ENCODE measurements at places on chromosomes 16 and 17.

DNA sequence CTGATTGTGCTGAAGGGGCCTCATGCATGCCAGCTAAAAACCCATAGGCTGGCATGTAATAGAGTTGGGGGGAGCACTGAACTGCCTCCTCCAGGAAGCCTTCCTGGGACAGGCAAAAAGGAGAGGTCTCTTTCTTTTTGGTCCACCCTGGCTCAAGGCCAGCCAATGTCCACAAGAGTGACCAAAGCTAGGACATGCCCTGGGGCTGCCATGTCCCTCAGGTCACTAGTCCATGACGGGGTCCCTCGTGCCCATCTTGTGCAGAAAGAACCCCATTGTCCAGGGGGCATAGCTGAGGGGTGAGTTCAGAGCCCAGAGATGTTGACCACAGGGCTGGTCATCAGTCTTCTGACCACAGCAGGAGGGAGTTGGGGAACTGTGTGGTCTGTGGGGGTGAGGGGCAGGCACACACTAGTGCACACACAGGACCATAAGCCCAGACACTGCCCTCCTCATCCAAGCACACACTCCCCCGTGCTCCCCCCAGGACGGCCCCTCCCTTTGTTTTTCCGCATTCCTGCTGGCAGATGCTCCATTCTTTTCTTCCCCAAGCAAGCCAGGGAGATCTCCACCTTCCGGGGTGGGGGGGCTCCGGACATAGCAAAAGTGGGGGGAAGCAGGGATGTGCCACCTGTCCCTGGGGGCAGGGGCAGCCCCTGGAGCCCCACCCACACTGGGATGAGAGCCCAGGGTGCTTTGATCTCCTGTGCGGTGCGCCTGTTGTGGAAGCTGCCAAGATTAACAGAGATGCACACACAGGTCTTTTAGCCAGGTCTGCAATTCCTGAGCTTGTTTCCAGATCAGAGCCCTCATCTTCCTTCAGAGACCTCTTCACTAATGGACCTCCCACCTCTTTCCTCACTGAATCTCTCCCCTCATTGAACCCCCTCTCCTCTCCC lies 25.2 kb upstream of the PHB1 start:
- DNase-seq, result no peak

DNA sequence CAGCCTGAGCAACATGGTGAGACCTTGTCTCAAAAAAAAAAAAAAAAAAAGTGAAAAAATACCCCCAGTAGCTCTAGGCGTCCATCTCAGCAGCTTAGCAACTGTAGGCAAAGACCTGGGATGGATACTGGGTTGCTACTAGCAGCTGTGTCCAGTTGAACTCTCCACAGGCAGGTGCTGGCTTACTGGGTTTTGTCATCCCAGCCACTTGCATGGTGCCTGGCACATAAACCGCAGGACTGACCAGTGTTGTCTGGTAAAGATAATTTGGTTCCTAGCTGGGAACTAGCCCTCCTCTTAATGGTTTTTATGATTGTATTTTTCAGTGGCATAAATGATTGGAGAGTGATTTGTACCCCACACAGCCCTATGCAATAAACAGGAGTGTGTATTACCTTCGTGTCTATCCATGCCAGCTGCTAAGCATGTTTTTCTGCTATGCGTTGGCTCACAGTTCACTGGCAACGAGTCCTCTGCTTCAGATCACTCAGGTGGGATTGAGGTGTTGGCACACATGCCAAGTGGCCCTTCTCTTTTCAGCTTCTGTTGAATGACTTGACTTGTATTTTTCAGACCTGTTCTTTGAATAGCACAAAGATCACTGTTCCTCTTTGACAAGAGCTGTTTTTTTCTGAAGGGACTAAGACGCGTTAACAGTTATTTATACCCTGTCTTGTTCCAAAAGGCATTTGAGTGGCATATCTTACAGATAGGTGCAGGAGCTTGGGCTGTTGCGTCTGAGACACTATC lies 352.9 kb downstream of the SNX29 start:
- DNase-seq, result no peak

- DNase-seq, result no peak
Measured at GRCh38 chr16:86297866-86298757, 212.2 kb upstream of the FOXF1 start.

DNA sequence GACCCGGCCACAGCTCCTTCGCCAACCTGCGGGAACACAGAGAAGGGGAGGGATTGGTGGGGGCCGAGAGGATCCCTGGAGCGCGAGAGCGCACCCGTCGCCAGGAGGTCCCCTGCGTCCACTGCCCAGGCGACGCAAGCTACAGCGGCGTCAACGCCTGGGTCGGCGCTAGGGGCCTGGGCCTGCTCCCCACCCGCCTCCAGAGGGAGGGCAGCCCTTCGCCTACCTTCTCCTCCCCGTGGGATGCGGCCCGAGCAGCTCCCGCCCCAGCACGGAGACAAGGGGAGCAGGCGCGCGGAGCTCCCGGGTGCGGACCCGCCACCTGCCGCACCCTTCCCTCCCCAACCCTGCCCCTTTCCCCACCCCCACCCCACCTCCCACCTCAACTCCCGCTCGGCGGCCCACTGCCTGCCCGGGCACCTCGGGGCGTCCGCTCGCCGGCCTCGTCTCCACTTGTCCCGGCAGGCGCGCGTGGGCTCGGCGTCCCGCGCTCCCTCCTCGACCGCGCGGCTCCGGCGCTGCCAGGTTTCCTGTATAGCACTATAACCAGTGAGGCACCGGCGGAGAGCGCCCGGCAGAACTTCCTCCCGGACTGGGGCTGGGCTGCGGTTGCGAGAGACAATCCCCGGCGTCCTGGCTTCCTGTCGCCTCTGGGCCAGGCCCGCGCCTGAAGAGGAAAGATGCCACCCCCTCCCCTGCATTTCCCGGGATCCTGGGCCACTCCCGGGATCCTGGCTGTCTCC lies 119.1 kb upstream of the SMURF2 start:
- DNase-seq, result peak; percentile 46

GRCh38 chr17:43327834-43328420 lies 70.9 kb upstream of the ARL4D start:
- no peak for DNase-seq

GRCh38 chr16:81545470-81546250 lies 101.1 kb downstream of the CMIP start:
- DNase-seq, result no peak

- DNase-seq, result no peak
Measured at GRCh38 chr16:82203198-82203597, 33.2 kb upstream of the MPHOSPH6 start.

GRCh38 chr16:11806721-11807120 lies 9.7 kb upstream of the ZC3H7A start:
- DNase-seq, result no peak

DNA sequence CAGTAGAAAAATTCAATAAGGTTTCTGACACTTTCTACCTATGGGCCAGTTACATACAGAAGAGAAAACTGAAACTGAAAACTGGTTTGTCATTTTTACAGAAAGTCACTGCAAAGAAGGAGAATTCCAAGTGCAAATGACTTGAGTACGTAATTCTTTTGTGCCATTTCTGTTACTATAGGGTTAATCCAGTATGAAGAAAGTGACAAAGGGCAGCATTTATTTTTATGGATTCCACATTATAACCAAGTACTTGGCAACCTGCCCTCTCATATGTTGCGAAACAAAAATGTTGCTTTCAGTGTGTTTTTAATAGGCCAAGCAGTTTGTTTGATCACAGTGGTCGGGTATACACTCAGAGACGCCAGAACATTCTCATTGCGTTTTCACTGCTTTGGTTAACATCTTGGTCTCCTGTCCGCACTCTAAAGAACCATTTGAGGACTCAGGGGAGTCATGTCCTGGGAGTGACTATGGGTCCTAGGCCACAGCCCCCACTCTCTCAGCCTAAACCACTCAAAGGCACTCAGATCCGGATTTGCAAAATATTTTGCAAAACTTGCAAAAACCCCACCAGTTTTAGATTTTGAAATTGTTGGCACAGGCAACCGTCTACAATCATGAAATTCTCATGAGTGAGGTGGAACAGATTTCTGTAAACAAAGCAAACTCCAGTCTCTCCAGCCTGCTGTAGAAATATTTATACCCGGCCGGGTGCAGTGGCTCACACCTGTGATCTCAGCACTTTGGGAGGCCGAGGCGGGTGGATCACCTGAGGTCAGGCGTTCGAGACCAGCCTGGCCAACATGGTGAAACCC lies 15.4 kb upstream of the HELZ start:
- no peak for DNase-seq

DNA sequence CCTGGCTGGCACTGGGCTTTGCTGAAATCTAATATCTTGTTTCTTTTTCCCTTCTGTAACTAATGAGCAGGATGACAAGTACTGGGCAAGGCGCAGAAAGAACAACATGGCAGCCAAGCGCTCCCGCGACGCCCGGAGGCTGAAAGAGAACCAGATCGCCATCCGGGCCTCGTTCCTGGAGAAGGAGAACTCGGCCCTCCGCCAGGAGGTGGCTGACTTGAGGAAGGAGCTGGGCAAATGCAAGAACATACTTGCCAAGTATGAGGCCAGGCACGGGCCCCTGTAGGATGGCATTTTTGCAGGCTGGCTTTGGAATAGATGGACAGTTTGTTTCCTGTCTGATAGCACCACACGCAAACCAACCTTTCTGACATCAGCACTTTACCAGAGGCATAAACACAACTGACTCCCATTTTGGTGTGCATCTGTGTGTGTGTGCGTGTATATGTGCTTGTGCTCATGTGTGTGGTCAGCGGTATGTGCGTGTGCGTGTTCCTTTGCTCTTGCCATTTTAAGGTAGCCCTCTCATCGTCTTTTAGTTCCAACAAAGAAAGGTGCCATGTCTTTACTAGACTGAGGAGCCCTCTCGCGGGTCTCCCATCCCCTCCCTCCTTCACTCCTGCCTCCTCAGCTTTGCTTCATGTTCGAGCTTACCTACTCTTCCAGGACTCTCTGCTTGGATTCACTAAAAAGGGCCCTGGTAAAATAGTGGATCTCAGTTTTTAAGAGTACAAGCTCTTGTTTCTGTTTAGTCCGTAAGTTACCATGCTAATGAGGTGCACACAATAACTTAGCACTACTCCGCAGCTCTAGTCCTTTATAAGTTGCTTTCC lies 56.0 kb downstream of the HLF start:
- no peak for DNase-seq

DNA sequence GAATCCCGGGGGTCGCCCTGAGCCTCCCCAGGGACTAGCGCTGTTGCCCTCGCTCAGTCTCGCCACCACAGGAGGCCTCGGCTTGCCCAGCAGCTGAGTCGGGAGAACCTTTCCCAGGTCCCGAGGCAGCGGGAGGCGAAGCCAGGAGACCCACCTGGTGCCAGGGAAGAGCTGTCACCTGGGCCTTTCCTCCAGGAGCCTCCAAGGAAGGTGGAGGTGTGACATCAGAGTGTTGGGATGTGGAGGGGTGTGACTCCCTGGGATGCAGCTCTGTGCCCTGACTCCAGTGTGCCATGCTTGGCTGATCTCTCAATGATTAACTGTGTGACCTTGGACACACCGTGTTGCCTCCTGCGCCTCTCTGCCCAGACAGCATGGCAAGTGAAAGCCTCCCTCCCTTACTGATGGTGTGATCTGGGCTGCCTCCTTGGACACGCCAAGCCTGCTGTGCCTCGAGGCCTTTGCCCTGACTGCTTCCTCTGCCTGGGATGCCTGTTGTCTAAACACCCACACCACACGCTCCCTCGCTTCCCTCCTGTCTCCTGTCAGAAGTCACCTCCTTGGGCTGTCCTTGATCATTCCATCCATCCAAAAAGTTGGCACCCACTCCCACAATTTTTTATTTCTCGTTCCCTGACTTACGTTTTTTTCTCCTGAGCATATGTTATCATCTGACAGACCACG lies 88.0 kb downstream of the CMIP start:
- no peak for DNase-seq

- no peak for DNase-seq
Measured at GRCh38 chr17:50308666-50309065, 34.4 kb downstream of the TMEM92 start.

GRCh38 chr16:86831366-86831765 lies 253.0 kb downstream of the FOXL1 start:
- DNase-seq, result no peak

DNA sequence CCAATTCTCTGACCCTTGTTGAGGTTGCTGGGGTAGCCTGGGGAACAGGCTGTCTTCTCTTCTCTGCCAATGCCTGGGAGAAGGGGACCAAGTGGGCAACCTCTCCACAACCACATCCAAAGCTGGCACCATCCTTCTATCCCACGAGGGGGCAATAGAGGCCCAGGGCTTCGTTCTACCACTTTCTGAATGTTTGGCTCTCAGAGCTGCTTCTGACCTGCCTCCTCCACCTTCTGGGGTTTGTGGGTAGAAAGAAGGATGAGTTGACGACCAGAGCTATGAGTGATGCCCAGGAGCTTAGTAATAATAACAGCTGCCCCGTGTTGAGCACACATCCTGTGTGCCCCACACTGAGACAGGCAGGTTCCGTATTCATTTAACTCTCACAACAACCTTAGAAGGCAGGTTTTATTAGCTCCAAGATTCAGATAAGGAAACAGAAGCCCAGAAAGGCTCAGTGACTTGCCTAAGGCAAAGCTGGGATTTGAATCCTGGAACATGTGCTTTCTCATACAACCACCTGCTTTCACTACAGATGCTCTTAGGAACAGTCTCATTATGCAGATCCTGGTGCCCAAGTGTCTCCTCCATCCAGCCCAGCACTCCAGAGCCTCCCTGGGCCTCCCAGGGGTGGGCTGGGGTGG lies 11.1 kb downstream of the TSPOAP1 start:
- DNase-seq, result peak; percentile 77

GRCh38 chr16:64993464-64993863 lies 128.4 kb downstream of the CDH11 start:
- DNase-seq, result no peak

DNA sequence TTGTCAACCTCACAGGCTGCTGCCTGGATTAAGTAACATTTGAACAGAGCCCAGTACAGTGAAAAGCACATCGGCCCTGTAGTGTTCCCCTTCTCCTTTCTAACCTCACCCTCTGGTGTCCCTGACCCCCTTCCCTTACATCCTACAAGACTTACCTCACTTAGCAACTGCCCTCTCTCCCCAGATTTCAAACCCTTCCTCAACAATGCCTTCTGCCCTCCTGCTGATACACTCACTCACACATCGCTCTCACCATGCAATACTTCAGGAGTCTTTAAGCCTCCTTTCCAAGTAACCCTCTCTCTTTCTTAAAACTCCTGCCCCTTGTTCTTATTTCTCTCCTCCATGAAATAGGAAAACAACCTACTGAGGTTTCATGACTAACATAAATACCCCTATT lies 17.8 kb downstream of the ZZEF1 start:
- DNase-seq, result no peak

DNA sequence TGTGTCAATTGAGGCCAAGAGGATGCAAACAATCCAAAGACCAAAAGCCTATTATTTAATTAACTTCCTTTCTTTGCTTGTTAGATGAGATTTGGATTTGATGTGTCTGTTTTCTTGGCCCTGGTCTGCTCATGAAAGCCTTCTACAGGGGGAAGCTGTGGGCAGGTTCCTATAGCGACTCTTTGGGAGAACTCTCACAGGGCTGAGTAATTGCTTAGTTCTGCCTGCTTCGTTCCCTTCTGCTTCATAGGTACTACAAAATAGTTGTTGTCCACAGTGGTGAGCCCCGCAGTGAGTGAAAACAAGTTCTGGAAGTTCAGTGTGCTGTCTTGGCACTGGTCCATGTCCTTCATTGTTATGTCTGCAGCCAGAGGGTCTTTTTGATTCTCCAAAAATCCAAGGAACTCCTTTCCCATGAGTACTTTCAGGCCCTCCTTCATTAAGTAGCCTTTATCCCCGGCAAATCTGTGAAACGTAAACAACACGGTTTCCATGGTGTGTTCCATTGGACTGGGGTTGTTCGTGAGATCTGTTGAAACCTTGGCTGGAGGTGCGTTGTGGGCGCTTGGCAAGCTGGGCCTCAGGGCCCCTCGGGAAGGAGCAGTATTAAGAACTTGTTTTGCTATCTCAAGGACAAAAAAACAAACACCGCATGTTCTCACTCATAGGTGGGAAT lies 30.0 kb upstream of the ANKRD40CL start:
- no peak for DNase-seq

- no peak for DNase-seq
Measured at GRCh38 chr16:65185241-65185778, 63.4 kb upstream of the CDH11 start.
